T-cell (primary cell): ENCODE measurements at places on chromosomes 5 and 9.

DNA sequence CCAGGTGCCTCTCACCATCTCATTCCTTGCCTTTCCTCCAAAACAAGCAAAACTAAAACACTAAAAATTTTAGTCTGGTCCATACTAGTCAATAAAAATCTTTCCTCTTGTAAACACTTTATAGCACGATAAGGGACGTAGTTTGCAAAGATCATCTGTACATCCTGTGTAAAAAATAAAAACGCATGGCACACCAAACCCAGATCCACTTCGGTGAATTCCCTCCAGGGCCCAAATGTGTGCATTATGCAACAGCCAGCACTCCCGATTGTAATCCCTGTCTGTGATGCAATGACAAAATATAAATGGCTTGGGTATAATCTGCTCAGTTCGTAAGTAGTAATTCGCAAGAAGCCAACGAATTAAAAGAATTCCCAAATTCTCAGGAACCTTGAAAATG is 1.4 kb downstream of the FAM169A start:
- no peak for DNase-seq

DNA sequence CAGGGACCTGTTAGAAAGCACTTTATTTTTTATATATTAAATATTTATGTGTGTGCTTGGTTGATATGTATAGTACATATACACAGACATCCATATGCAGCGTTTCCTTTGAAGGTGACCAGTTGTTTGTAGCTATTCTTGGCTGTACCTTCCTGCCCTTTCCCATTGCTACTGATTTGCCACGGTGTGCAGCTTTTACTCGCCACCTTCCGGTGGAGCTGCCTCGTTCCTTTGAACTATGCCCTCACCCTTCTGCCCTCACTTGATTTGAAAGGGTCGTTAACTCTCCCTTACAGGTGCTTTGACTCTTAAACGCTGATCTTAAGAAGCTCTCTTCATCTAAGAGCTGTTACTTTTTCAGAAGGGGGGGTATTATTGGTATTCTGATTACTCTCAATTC is 20.5 kb downstream of the RGMB start:
- no peak for DNase-seq

DNA sequence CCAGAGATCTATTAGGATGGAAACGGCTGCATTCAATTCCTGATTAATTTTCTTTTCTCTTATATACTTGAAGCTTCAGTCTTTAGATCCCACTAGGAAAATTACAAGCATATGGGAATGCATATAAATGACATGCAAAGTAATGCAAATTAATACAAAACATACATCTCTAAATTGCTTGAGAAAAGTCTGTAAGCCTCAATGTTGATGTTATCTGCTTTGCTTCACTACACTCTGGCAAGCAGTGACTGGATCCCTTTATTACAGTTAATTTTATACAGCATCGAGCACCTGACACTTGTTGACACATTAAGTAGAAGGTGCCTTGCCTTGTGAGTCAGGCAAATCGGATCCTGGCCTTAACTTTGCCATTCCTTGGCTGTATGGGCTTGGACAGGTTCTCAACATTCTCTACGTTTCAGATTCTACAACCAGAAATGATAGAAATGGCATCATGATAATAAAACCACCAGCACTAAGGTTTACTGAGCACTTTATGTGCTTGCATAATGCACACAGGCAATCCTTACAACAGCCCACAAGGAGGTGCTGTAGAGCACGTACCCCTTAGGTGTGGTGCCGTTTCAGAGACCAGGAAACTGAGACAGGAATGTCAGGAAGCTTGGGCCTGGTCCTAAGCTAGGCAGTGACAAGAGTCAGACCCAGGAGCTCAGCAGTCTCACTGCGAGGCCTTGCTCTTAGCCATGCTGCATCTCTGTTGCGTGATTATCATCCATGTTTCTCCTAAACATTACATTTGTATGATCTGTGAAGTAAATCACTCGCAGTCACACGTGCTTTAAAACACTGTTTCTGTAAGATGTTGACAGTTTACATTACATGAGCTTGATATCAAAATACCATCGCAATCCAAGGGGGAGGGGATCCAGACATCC is 2.7 kb downstream of the GCNT4 start:
- DNase-seq: peak; percentile 55

DNA sequence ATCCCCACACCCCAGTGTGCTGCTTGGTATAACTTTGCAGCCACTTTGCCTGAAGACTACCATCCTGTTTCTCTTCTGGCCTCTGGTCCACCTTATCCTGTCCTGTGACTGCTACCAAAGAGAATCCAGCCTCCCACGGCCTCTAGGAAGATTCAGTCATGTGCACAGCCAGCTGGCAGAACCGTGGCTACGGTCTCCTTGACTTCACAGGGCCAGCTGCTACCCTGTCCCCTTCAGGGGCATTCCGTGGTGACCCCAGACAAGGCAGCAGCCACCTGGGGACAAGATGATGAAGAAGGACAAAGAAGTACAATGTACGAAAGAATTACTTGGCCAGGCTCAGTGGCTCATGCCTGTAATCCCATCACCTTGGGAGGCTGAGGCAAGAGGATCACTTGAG is 98.6 kb downstream of the PDE6A start:
- DNase-seq: no peak

DNA sequence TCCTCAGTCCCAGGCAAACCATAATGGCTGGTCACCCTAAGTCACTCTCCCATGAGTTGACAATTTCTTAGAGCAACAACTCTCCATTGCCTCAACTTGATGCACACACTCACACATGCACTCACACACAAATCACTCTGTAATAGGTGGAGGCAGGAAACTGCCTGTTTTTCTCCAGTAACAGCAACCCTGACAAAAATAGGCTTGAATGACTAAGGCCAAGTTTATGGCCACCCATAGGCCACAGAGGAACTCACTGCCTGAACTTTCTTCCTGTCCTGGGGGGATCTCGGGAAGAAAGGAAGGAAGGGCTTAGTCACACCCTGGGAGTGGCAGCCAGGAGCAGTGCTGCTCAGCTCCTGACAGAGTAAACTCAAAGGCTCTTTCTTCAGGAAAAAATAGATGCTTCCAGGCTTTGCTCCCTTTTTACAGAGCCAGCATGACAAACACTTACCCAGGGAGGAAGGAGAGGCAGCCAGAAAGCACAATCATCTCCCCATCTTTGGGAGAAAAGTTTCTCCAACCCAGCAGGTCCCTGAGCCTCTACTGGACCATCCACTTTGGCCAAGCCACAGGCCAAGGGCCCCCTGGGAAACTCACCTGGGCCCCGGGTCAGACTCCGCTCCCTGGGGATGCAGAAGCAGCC is 368 bp downstream of the SH3TC2 start:
- DNase-seq: no peak

- no peak for DNase-seq
These were observed 62.1 kb downstream of the C9orf50 start for GRCh38 chr9:129558551-129559505.

DNA sequence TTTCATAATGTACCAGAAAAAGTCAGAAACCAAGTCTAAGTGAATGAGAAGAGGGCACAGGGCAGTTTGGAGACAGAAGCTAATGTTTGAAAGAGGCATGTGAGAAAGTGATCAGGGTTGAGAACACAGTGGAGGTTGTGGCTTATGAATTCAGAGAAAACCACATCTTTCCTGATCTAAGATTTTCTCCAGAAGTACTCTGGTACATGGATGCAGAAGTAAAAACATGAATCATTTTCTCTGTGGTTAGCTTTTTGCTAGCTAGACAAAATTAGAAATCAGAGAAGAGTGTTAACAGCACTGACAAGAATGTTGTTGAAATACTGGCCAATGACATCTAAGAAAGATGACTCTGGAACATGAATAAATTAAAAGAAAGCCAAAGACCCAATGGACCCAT is 541.1 kb downstream of the DNAH5 start:
- no peak for DNase-seq

GRCh38 chr9:122261469-122261881 is 3.2 kb downstream of the RBM18 start:
- no peak for DNase-seq

DNA sequence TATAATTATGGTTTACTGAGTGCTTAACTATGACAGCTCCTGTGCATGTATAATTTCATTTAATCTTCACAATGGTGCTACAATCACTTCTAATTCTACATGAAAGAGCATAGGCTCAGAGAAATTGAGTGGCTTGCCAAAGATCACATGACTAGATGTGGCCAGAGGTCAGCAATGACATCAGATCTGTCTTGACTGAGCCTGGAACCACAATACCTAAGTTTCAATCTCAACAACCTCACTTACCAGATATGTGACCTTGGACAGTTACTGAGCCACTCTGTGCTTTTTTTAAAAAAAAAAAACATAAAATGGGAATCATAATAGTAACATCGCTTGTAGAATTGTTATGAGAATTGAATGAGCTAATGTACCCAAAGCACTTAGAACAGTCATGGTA is 130.7 kb downstream of the TRIM32 start:
- no peak for DNase-seq

DNA sequence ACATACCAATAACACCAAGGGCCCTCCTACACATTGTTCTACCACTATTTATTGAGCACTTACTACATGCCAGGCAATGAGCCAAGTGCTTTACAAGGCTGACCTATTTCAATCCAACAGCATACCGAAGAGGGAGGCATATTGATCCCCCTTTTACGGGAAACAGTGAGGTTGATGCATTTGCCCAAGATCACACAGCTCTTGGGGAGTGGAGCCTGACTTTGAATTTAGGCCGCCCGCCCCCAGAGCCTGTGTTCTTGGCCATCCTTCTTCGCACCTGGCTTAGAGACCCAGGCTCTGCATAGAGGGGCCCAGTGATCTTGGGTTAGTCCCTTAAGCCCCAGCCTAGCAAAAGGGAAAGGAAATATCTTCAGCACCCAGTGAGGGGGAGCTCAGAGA is 158.1 kb upstream of the IER5L start:
- DNase-seq: no peak

- DNase-seq: no peak
These were observed 652.6 kb downstream of the CETN3 start for GRCh38 chr5:89756955-89757354.

GRCh38 chr5:57311921-57312735 is 138.3 kb downstream of the GPBP1 start:
- no peak for DNase-seq

GRCh38 chr9:90393365-90394152 is 249.1 kb downstream of the DIRAS2 start:
- DNase-seq: no peak

GRCh38 chr9:72305102-72305546 is 59.9 kb downstream of the ZFAND5 start:
- DNase-seq: peak; percentile 4

DNA sequence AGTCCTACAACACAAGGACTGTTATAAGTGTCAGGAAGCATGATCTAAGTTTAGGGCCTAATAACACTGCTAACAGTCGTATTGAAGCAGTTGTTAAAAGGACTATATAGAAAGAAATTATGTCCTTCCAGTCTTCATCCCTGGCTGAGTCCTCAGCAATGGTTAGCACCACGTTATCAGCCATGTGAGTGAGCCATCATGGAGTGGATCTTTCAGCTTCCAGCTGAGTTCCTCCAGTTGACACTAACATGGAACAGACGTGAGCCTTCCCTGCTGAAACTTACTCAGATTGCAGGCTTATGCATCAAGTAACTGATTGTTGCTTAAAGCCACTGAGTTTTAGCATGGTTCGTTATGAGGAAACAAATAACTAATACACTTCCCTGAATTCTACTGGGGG is 21.5 kb upstream of the GPBP1 start:
- DNase-seq: no peak

- no peak for DNase-seq
These were observed 51.0 kb downstream of the RFX3 start for GRCh38 chr9:3474821-3475220.

DNA sequence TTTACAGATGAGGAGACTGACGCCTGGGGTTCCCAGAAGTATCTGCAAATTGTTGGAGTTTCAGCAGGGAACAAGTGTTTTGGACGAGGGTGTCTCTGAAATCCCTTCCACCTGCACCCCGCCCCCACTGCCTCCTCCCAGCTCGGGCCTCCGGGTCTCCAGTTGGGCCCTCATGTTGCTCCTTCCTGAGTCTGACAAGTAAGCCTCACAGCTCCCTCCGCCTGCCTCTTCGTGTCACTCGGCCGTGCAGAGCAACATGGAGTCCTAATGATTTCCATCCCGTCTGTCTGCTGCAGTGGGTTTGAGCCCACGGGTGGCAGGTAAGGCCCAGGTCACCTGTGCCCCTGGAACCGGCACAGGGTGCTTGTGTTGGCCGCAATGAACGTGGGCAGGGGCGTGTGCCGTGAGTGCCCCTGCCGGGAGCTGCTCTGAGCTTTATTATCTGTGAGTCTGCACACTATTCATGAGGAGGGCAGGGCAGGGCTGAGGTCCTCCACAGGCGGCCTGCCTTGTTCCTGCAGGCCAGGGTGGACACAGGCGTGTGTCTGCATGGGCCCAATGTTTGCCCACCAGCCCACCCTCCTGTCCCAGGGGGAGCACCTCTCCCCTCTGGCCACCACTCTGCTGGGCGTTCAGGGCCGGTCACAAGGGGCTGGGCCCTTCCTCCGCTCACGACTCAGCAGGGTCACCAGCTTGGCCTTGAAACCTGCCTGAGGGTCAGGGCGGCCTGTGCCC is 6.1 kb downstream of the DOK3 start:
- no peak for DNase-seq

DNA sequence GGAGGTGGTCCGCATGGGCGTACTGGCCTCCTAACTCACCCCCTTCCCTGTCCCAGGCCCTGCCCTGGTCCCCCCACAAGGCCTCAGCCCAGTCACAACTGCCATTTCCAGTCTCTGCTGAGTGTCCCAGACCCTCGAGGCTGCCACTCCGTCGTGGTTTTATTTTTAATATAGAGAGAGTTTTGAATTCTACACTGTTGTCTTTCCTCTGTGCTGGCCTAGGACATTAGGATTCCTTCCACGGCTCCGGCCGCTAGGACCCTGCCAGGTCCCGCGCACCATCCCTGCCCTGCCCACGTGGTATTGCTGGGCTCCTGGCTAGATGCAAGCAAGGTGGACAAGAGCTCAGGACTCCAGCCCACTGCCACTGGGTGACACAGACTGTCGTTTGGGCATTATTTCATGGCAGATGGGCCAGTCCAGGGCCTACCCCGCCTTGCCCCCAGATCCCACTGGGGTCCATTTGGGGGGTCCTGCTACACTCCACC is 53.3 kb downstream of the SAR1B start:
- no peak for DNase-seq

DNA sequence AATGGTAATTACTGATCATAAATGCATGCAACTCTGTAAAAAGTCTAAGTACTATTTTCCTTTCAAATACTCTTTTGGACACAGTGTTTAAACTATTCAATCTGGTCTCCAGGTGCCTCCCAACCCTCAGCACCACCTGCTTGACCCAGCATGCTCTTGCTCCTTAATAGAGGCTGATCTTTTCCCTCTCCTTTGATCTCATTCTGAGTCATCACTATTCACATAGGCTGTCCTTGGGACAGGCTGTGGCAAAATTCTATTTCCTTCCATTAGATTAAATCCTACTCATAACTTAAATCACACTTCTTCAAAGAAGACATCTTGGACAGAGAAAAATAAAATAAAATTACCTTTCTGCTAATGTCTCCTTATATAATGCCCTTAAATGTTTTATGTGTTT is 199.4 kb upstream of the ST8SIA4 start:
- DNase-seq: no peak

GRCh38 chr5:69312459-69313160 is 20.0 kb downstream of the CCDC125 start:
- DNase-seq: no peak

- DNase-seq: no peak
These were observed 189.5 kb downstream of the ACTL7B start for GRCh38 chr9:108666240-108666784.
